ENCODE measurements at places on chromosomes 6 and 20.

DNA sequence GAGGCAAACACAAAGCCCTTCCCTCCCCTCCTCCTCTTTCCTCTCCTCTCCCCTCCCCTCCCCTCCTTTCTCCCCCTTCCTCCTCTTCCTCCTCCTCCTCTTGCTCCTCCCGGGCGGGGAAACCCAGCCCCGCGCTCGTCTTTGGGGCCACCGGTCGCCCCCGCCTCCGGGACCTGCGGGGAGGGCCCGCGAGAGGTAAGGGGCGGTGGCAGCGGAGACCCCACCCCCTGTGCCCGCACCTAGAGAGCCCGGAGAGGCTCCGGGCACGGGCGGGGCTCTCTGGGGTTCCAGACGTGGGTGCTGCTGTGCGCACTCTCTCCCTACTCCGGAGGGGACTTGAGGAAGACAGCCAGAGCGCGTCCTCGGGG lies at the start of gene RIN2:
TSS of gene RIN2 (plus strand) at position 126 of the 368 bp plus-strand sequence. CDS start 131,344 bp downstream, outside the sequence.
- DNase-seq = no peak

GRCh38 chr20:14126856-14127255 lies 131.5 kb downstream of the MACROD2 start:
- no peak for DNase-seq

GRCh38 chr6:151763303-151763702 lies 44.2 kb upstream of the ESR1 start:
- no peak for DNase-seq

DNA sequence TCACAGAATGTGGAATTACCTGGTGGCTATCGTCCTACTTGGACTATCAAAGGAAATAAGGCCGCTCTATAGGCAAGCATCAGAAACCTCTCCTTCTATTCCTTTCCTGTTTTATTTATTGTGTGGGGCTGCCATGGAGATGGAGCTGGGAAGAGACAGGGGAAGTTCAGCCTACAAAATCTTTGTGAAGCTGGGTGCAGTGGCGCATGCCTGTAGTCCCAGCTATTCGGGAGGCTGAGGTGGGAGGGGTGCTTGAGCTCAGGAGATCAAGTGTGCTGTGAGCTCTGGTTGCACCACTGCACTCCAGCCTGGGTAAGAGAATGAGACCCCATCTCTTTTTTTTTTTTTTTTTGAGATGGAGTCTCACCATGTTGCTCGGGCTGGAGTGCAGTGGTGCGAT lies 60.3 kb downstream of the KCNB1 start:
- DNase-seq = no peak

DNA sequence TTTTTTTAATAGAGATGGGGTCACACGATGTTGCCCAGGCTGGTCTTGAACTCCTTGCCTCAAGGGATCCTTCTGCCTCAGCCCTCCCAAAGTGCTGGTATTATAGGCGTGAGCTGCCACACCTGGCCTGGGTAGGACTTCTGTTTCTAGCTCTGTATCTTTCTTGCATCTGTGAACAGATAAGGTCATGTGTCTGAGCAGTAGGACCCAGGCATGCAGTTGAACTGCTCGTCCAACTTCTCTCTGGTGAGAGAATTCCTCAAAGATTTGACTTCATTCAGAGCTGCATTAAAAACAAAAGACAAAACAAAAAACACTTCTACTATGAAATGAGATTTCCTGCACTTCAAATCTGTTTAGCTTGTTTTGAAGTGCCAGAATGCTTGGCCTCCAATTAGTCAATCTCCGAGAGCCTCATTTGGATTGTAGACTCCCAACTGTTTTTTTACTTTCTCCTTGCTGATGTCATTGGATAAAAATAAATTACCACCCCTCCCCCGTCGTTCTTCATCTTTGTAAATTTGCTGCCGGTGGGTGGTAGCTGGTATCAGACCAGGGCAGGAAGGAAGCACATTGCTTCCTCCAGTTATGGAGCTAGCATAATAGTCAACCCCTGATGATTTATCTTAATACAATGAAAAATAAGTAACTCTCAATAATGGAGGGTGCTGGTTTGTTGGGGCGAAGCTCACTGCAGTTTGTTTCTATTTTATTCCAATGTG lies 17.6 kb downstream of the CD109 start:
- no peak for DNase-seq
